ENCODE measurements at places on chromosomes 2 and 18. TPM values are rescaled to one million over a fixed set of nuclear protein-coding genes. Genes with fewer than 3 reads are reported as not detected.

The IL1RL2 gene
- not detected for total RNA-seq

The DLX1 gene
- total RNA-seq: 4.3 TPM

The CPLX4 gene
- total RNA-seq: not detected

The RIT2 gene
- total RNA-seq: not detected

The IL37 gene
- total RNA-seq: not detected

The DBI gene
- total RNA-seq: 406 TPM

The WDSUB1 gene
- total RNA-seq: 7.3 TPM

The RGPD4 gene
- 0.08 TPM for total RNA-seq

Measured in A549 treated with RU486 at 1 μM for 4 hours (cell line).